Memory B cell (primary cell): ENCODE measurements at places on chromosomes 16 and 17.

GRCh38 chr16:19698480-19699465 lies 19.3 kb downstream of the KNOP1 start:
- DNase-seq, result no peak

GRCh38 chr17:48244121-48244711 lies 136.7 kb downstream of the SNX11 start:
- no peak for DNase-seq

GRCh38 chr16:2815299-2815771 lies 1.7 kb upstream of the PRSS21 start:
- DNase-seq, result no peak

DNA sequence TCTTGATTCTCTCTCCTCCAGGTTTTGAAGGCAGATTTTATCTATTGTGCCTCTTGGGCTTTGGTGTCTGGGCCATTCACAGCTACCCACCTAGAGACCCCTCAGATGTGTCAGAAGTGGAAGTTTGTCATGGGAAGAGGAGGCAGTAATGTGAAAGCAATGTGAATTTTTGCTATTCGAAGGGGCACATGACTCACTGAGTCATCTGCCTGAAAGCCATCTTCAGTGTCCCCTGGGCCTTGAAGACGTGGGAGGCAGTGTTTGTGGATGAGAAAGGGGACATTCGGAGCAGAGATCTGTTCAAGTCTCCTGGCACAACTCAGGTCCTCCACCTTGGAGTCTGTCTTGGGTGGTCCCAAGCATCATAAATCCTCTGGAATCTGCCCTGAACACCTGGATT lies 530.2 kb downstream of the NPIPA7 start:
- no peak for DNase-seq

- no peak for DNase-seq
Measured at GRCh38 chr16:69182730-69183416, 4.1 kb upstream of the SNTB2 start.

GRCh38 chr16:49529411-49530045 lies 155.9 kb downstream of the C16orf78 start:
- no peak for DNase-seq
